ENCODE measurements at places on chromosomes 2 and 18.

GRCh38 chr2:23615216-23616020 is 230.4 kb downstream of the KLHL29 start:
- no peak for DNase-seq

- no peak for DNase-seq
Measured at GRCh38 chr2:238507836-238508235, 81.1 kb downstream of the ASB1 start.

DNA sequence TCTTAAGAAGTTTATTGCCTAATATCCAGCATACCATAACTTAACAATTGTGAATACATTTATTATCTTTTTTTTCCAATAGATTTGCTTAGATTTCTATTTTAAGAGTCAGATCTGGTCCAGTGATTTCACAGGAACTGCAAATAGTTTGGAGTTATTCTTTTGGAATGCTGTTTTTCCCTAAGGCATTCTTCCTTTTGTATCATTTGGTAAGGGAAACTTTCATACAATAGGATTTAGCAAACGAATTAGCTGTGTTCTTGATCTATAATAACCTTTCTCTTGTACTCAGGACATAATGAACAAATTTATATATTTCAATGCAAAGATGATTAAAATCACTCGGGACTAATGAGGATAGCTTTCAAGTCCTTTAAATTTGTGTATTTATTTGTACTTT is 201.6 kb downstream of the ERBB4 start:
- DNase-seq, result no peak

DNA sequence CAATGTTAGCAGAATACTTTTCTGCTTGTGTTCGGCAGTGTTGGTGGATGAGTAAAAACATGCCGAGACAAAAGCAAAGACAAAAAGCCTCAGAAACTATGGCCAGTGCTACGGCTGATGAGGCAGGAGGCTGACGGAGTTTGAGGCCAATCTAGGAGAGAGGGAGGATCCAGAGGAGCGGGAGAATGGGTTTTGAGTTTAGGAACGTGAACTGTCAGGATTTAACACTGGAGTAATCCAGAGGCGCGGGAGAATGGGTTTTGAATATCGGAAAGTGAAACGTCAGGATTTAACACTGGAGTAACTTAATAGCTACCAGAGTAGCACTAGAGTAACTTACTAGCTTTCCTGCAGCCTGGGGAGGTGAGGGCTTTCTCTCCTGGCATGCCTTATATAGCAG is 37.4 kb downstream of the LYPD6B start:
- DNase-seq, result no peak

- no peak for DNase-seq
Measured at GRCh38 chr2:150167711-150168110, 319.8 kb downstream of the RND3 start.

Measured in NCI-H526 treated with DMSO at 0.1 percent for 48 hours (cell line).